ENCODE measurements at places on chromosomes 12 and 14. TPM values are rescaled to one million over a fixed set of nuclear protein-coding genes. Genes with fewer than 3 reads are reported as not detected.

The ZDHHC22 gene
- not detected for total RNA-seq

The METTL25 gene
- 6.9 TPM for total RNA-seq

The RPL10L gene
- total RNA-seq = not detected

The GYS2 gene
- total RNA-seq = not detected

The PTHLH gene
- not detected for total RNA-seq

The GPR135 gene
- total RNA-seq = 0.74 TPM

The RGS6 gene
- total RNA-seq = not detected

The PMCH gene
- total RNA-seq = not detected

The NUDT14 gene
- total RNA-seq = 53.9 TPM

The ADAMTS20 gene
- total RNA-seq = not detected

The GALNT6 gene
- 64.8 TPM for total RNA-seq

The LRTM2 gene
- not detected for total RNA-seq

The TSPAN19 gene
- total RNA-seq = not detected

The CLMN gene
- total RNA-seq = 1.3 TPM

The KRT83 gene
- not detected for total RNA-seq

The GALNT8 gene
- not detected for total RNA-seq

The SLC39A5 gene
- total RNA-seq = not detected

The CCDC88C gene
- 15.4 TPM for total RNA-seq

The SERPINA9 gene
- not detected for total RNA-seq

The CDKN1B gene
- total RNA-seq = 26.8 TPM

The G2E3 gene
- 10.6 TPM for total RNA-seq

The FGD6 gene
- 7.9 TPM for total RNA-seq

The IRAK3 gene
- total RNA-seq = 5.1 TPM

The LGMN gene
- 55.3 TPM for total RNA-seq

The KLRG1 gene
- 1.1 TPM for total RNA-seq

The ABCD2 gene
- total RNA-seq = not detected

The SLC38A4 gene
- 0.10 TPM for total RNA-seq

The REP15 gene
- total RNA-seq = 4.7 TPM

The MANSC1 gene
- 31.1 TPM for total RNA-seq

The KRT6C gene
- total RNA-seq = not detected

The UNC79 gene
- total RNA-seq = not detected

The CACNA1C gene
- total RNA-seq = 0.05 TPM

The HOXC4 gene
- total RNA-seq = not detected

The ETNK1 gene
- 18.7 TPM for total RNA-seq

The XRCC3 gene
- 24.7 TPM for total RNA-seq

The CIT gene
- total RNA-seq = 23.2 TPM

The CLEC2D gene
- total RNA-seq = 1.4 TPM

The MIP gene
- total RNA-seq = not detected

The STYK1 gene
- total RNA-seq = 7.3 TPM

The RTN1 gene
- 0.87 TPM for total RNA-seq

The CLEC4C gene
- total RNA-seq = not detected

The CLEC1B gene
- not detected for total RNA-seq

The FOXA1 gene
- total RNA-seq = 0.39 TPM

The DCD gene
- not detected for total RNA-seq

The P2RX4 gene
- total RNA-seq = 245 TPM

The CDKL1 gene
- total RNA-seq = 10.4 TPM

All from mammary microvascular endothelial cell (primary cell).